ENCODE measurements at places on chromosomes 1 and 21. TPM values are rescaled to one million over a fixed set of nuclear protein-coding genes. Genes with fewer than 3 reads are reported as not detected.

NGF gene
- 22.8 TPM for total RNA-seq

ZFP69B gene
- 4.7 TPM for total RNA-seq

SPATA17 gene
- 5.0 TPM for total RNA-seq

TTC39A gene
- total RNA-seq, result not detected

DDAH1 gene
- total RNA-seq, result 82.9 TPM

S100A4 gene
- 33.4 TPM for total RNA-seq

ESPN gene
- total RNA-seq, result under 0.01 TPM

NEGR1 gene
- 9.2 TPM for total RNA-seq

XKR8 gene
- 4.2 TPM for total RNA-seq

CELA2A gene
- not detected for total RNA-seq

RPE65 gene
- not detected for total RNA-seq

SLAMF7 gene
- total RNA-seq, result not detected

FCER1G gene
- not detected for total RNA-seq

Data from pericardium fibroblast (primary cell).